ENCODE measurements at places on chromosomes 4 and X. TPM values are rescaled to one million over a fixed set of nuclear protein-coding genes. Genes with fewer than 3 reads are reported as not detected.

RAB28 gene
- 19.3 TPM for total RNA-seq

RAB9A gene
- total RNA-seq: 37.2 TPM

LDB2 gene
- 60.4 TPM for total RNA-seq

NUP62CL gene
- 3.0 TPM for total RNA-seq

MAGEA4 gene
- not detected for total RNA-seq

STIM2 gene
- total RNA-seq: 21.9 TPM

GLRB gene
- 2.4 TPM for total RNA-seq

CCDC149 gene
- total RNA-seq: 11.4 TPM

PDS5A gene
- total RNA-seq: 71.5 TPM

TIGD4 gene
- total RNA-seq: 0.99 TPM

ADH1A gene
- total RNA-seq: not detected

CENPC gene
- 39.0 TPM for total RNA-seq

MANBA gene
- 25.9 TPM for total RNA-seq

SFRP2 gene
- 94.7 TPM for total RNA-seq

AP1S2 gene
- 38.4 TPM for total RNA-seq

NHS gene
- total RNA-seq: 6.6 TPM

CPEB2 gene
- total RNA-seq: 21.5 TPM

GAGE12J gene
- total RNA-seq: not detected

TMSB15C gene
- 7.6 TPM for total RNA-seq

STPG2 gene
- 0.59 TPM for total RNA-seq

PRSS12 gene
- total RNA-seq: 13.1 TPM

PPP1R2C gene
- not detected for total RNA-seq

MAGEA8 gene
- total RNA-seq: not detected

EDA gene
- 7.6 TPM for total RNA-seq

HTN3 gene
- not detected for total RNA-seq

RXFP1 gene
- total RNA-seq: 0.39 TPM

RAB41 gene
- not detected for total RNA-seq

AWAT2 gene
- 2.5 TPM for total RNA-seq

HSPA4L gene
- total RNA-seq: 8.8 TPM

SHROOM3 gene
- 8.0 TPM for total RNA-seq

FATE1 gene
- total RNA-seq: 0.20 TPM

LRIT3 gene
- 0.10 TPM for total RNA-seq

RAB33A gene
- 0.39 TPM for total RNA-seq

BMX gene
- 2.6 TPM for total RNA-seq

UGT8 gene
- 1.5 TPM for total RNA-seq

SERTM2 gene
- 0.10 TPM for total RNA-seq

RAB39B gene
- 0.30 TPM for total RNA-seq

MAML3 gene
- 6.7 TPM for total RNA-seq

CDS1 gene
- total RNA-seq: 9.9 TPM

TMEM47 gene
- 22.5 TPM for total RNA-seq

KIF4A gene
- 5.8 TPM for total RNA-seq

TBX22 gene
- not detected for total RNA-seq

ATP1B4 gene
- total RNA-seq: 25.9 TPM

PPM1K gene
- total RNA-seq: 34.2 TPM

GPR143 gene
- 1.6 TPM for total RNA-seq

HOPX gene
- total RNA-seq: 195 TPM

GAGE13 gene
- not detected for total RNA-seq

EPGN gene
- 29.6 TPM for total RNA-seq

TCEAL9 gene
- 81.3 TPM for total RNA-seq

HTR2C gene
- not detected for total RNA-seq

RIBC1 gene
- 0.49 TPM for total RNA-seq

TSC22D3 gene
- 51.0 TPM for total RNA-seq

PNMA6E gene
- total RNA-seq: not detected

CENPVL2 gene
- total RNA-seq: not detected

FOXR2 gene
- not detected for total RNA-seq

TGIF2LX gene
- total RNA-seq: not detected

LGI2 gene
- total RNA-seq: 0.69 TPM

KLF3 gene
- total RNA-seq: 48.2 TPM
